Heart right ventricle (tissue), 16 donors: ENCODE measurements at places on chromosomes 13 and 19. TPM values are rescaled to one million over a fixed set of nuclear protein-coding genes. Genes with fewer than 3 reads are reported as not detected.

The SLC25A23 gene
- 104 TPM for polyA plus RNA-seq

The GARIN5A gene
- polyA plus RNA-seq = 1.8 TPM

The SIGLEC5 gene
- polyA plus RNA-seq = 0.01 TPM

The CYP4F2 gene
- not detected for polyA plus RNA-seq

The NKPD1 gene
- 0.07 TPM for polyA plus RNA-seq

The GSX1 gene
- not detected for polyA plus RNA-seq

The CLDN10 gene
- 0.22 TPM for polyA plus RNA-seq

The PLPP2 gene
- 0.91 TPM for polyA plus RNA-seq
